ENCODE measurements at places on chromosomes 2 and 18.

GRCh38 chr18:9827211-9827792 is 58.5 kb upstream of the TXNDC2 start:
- no peak for DNase-seq
- H3K36me3 ChIP-seq: no peaks in the 10 kb centered on the region
- no peaks in the 10 kb centered on the region for H3K4me1 ChIP-seq
- no peak overlapping the region for H3K27ac ChIP-seq

- H3K27ac ChIP-seq: no peak overlapping the region
- H3K36me3 ChIP-seq: no peaks in the 10 kb centered on the region
- no peak for DNase-seq
- H3K4me1 ChIP-seq: no peaks in the 10 kb centered on the region
- no peaks in the 10 kb centered on the region for H3K27me3 ChIP-seq
- no peak overlapping the region for H3K4me3 ChIP-seq
These were observed 326.7 kb downstream of the MTX2 start for GRCh38 chr2:176595986-176596385.

- H3K27me3 ChIP-seq: no peaks in the 10 kb centered on the region
- no peak overlapping the region for H3K4me3 ChIP-seq
- no peak for DNase-seq
- no peak overlapping the region for H3K27ac ChIP-seq
- peaks cover 7% of the 10 kb centered on the region for H3K4me1 ChIP-seq
These were observed 106.1 kb downstream of the MYO1B start for GRCh38 chr2:191351298-191351697.

DNA sequence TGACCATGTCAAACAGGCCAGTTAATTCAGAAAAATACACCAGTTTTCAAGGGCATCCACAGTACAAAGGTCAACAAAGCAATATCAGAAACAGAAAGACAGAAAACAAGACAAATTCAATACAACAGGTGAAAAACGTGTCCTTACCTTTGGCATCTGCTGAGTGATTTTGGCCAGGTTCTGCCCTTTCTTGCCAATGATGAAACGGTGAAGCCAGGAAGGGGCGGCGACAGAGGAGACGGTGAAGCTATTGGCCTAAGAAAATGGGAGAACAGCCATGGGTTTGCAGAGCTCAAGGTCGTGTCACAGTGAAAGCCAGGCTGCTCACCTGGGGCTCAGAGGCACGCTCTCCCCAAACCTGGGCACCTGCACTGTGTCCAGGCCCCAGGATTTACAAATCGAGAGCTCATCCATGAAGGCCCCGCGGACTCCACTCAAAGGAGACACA is 60.5 kb downstream of the HDLBP start:
- no peaks in the 10 kb centered on the region for H3K27me3 ChIP-seq
- H3K4me3 ChIP-seq: no peak overlapping the region
- no peaks in the 10 kb centered on the region for H3K4me1 ChIP-seq
- no peak overlapping the region for H3K27ac ChIP-seq
- H3K36me3 ChIP-seq: peaks cover 87% of the 10 kb centered on the region

GRCh38 chr2:628651-629050 is 48.6 kb downstream of the TMEM18 start:
- H3K27me3 ChIP-seq: no peaks in the 10 kb centered on the region
- no peak for DNase-seq
- no peaks in the 10 kb centered on the region for H3K4me1 ChIP-seq
- H3K27ac ChIP-seq: no peak overlapping the region
